T-helper 22 cell (primary cell): ENCODE measurements at places on chromosomes 13 and 19.

- no peak for DNase-seq
Measured at GRCh38 chr13:30457306-30457891, 8.3 kb downstream of the HMGB1 start.

DNA sequence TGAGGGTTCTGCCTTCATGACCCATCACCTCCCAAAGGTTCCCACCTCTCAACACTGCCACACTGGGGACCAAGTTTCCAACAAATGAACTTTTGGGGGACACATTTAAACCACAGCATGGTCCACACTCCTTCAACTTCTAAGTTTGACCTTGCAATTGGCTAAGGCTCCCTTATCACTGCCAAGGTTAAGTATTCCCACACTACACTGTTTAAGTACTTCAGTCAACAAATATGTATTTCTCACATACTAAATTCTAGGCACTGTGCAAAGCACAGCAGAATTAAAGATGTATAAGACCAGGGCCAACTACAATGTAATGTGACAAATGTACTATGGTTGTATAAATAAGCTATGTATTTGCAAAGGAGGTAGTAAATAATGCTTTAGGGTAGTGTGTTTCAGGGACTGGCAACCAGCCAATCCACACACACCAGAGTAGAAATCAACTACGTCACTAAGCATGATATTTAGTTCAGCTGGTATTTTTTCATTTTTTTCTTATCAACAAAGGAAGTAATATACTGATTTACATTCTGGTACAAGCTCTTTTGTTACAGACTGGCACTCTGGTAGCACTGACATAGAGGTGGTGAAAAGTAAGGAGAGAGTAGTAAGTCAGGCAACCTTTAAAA lies 12.2 kb downstream of the NUFIP1 start:
- DNase-seq = no peak

- no peak for DNase-seq
Measured at GRCh38 chr13:66853564-66853963, 376.6 kb downstream of the PCDH9 start.

DNA sequence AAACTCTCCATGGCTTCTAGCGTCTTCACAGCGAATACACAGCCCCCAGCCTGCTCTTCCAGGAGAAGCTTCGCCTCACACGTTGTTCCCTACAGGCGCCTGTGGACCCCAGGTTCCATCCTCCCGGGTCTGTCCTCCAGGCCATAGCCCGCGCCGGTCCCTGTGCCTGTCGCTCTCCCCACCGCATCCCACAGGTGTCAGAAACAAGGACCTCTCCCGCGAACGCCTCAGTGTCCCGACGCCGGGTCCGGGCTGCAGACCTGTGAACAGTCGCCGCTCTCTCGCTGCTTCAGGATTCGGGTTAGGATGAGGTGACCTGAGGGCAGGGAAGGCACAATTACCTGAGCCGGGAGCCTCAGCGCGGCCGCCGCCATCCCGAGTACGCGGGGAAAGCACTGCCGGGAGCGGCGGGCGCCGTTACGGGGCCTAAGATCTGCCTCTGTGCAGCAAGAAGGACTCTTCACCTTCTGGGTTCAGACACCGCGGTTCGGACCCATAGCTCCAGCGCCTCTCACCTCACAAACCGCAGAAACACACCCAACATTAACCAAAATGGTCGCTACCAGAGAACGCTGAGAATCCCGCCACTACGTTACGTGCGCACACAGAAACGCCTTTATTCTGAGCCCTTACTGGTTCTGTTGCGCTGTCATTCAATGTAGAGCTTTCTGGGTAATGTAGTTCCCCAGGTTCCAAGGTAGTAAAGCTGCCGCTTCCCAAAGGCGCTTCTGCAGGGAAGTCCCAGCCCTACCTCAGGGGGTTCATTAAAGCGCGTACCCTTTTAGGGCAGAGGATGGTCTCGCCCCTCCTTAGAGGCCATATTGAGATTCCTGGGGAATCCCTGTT lies at the start of gene ZNF418:
TSS of gene ZNF418 (minus strand) at position 583 of the 846 bp plus-strand sequence. CDS start 1,580 bp downstream, outside the sequence.
- no peak for DNase-seq

DNA sequence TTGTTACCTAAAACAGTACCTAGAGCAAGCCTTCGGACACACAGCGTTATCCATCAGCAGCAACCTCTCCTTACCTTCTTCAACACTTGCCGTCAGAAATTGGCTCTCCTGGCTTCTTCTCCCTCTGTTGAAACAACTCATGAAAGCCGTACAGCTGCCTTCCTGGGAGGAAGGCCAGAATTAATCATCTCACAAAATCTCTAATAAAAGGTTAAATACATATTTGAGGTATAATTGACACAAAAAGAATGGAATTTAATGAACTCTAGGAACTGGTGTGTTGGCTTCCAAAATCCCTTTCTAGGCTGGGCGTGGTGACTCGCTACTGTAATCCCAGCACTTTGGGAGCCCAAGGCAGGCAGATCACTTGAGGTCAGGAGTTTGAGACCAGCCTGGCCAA lies 37.3 kb upstream of the GTF2F2 start:
- no peak for DNase-seq

- no peak for DNase-seq
Measured at GRCh38 chr19:4057931-4058692, 8.6 kb downstream of the ZBTB7A start.
